Caco-2 (cell line): ENCODE measurements at places on chromosomes 6 and 20.

- no peak for DNase-seq
These were observed 508.7 kb upstream of the CITED2 start for GRCh38 chr6:139882977-139883728.

DNA sequence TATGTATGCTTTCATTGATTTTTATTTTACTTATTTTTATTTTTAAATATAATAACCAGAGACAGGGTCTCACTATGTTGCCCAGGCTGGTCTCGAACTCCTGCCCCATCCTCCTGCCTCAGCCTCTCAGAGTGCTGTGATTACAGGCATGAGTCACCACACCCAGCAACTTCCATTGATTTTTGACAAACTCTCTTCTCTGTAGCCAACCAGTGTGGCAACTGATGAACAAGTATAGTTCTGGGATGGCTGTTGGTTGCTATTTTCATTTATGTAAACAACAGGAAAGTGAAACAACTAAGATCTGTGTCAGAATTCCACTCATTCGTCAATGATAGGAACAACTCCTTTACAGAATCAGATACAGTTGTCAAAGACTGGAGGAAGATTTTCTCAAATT, 356.7 kb upstream of the JARID2 start:
- DNase-seq = no peak

GRCh38 chr6:43475516-43475915, 1.9 kb upstream of the TJAP1 start:
- DNase-seq = no peak

DNA sequence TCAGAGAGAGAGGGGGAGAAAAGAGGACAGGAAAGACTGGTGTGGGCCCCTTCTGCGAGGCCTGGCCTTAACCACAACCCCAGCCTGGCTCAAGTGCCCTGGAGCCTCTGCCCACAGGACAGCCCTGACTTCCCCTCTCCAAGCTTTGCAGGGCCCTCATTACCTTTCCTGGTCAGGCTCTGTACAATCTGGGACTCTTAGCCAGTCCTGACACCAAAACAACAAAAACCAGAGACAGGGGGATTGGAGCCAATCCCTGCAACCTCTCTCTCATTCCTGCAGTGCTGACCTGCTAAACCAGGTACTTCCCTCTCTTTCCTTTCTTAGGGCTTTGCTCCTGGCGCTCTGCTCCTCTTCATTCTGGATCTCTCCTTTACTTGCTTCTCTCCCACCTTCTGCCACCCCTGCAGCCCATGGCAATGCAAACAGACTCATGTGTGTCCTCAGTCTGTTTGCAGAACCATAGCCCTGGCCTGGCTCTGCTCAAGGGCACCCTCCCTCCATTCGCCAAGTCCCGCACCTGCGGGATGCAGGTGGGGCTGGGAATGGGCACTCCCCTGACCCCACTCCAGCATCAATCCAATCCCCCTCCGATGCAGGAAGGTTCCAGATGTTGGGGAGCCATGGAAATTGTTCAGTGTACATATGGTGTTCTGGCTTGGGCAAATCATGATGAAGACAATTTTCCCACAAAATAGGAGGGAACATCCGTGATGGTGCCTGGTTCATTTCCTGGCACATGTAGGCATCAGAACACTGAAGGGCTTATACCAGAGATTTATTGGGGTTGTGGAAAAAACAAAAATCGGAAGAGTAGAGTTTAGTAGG, 38.1 kb downstream of the RPP40 start:
- DNase-seq = no peak

DNA sequence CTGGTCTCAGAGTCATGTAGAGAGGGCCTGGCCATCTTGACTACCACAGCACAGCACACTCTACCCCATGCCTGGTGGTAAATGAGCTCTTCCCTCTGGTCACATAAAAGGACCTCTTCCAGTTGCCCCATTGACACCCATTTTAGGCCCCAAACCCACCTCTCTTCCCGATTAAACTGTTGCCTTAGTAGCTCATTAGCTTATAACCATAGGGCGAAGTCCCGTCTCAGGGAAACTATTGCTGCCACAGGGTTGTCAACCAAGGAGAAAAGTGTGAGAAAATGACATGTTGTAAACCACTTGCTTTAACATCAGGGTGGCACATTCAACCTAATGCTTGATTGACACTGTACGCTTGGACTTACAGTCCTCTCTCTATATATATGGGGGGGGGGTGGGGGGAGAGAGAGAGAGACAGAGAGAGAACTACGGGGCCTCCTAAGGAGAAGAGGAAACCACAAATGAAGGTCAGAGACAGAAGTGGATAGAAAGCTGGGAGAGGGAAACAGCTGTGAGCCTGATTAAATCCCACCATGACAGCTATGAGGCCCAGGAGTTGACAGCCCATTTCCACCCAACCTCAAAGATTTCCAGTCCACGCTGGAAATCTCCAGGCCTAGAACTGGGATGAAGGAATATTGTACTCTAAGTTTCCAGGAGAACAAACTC, 14.9 kb upstream of the BTN1A1 start:
- DNase-seq = no peak

- no peak for DNase-seq
These were observed 620 bp downstream of the TJAP1 start for GRCh38 chr6:43478008-43478372.

- DNase-seq = no peak
These were observed 1.2 kb downstream of the EYA2 start for GRCh38 chr20:46895906-46896242.

GRCh38 chr20:38497246-38497935, 24.7 kb downstream of the RALGAPB start:
- no peak for DNase-seq

GRCh38 chr20:9070304-9070703, 1.4 kb downstream of the PLCB4 start:
- no peak for DNase-seq
